ENCODE measurements at places on chromosomes 5 and 9.

GRCh38 chr5:125149527-125149926 is 403.1 kb upstream of the ZNF608 start:
- no peak for DNase-seq

DNA sequence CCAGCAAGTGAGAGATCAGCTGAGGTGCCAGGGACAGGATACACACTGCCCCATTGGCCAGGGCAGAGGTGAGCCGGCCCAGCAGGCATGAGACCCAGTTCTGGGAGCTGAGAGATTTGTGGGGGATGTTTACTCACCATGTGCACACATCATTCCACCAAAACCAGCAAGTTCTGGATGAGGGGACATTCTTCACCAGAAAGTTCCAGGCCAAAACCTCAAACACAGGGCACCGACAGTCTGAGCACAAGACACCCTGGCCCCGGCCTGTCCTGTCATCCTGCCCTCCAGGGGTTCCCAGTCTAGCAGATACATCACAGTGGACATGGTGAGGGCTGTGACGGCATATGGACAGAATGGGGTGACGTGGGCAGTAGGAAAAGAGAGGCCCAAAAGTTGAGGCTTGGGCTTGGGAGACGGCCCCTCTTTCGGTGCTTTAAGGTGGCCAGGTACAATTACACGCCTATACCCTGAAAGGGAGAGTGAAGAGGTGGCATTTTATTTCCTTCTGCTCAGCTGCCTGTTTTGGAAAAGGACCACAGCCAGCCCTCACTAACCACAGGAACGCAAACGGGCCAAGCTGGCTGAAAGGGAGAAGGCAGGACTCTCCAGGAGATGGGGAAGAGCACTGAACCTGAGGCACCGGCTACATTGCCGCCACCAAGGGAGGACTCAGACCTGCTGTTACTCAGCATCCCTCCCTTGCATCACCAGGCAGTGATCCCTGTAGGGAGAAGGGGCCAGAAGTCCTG is 64.0 kb downstream of the SHB start:
- DNase-seq: no peak

DNA sequence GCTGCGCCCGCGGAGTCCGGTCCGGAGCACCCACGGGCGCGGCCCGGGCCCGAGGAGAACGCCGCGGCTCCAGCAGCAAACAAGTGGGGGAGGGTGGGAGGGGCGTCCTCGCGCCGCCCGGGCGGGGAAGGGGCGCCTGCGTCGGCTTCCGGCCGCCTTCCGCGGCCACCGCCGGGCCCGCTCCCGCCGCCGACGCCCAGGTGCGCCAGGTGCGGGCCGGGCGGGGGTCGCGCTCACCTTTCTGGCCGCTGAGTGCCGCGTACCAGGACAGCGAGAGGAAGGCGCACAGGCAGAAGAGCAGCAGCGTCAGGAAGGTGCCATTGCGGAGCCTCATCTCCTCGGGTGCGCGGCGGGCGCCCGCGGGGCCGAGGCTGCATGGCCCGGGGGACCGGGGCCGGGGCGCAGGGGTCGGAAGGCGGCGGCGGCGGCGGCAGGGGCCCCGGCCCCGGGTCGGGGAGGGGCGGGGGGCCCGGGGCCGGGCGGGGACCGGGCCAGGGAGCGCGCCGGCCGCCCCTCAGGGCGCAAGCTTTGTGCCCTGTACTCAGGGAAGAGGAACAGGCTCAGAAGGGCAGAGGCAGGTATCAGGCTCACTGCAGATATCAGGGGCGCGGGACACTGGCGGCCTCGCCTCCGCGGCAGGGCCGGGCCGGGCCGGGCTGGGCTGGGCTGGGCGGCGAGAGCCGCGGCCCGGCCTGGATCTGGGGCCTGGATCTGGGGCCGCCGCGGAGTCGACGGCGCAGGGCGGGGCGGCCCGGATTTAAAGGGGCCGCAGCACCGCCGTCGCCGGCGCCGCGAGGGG is at the start of gene MGAT4B:
Gene MGAT4B (minus strand): TSS at position 617 of the 799 bp plus-strand sequence. CDS start 283 bp downstream, at position 334.
- DNase-seq: peak; percentile 51

- DNase-seq: no peak
Measured at GRCh38 chr5:140246378-140247122, 56.4 kb downstream of the PFDN1 start.

- no peak for DNase-seq
Measured at GRCh38 chr5:121885630-121886029, 33.9 kb downstream of the FTMT start.

GRCh38 chr5:610744-611730 is 1.1 kb upstream of the CEP72 start:
- DNase-seq: no peak
